ENCODE measurements at places on chromosomes 13 and 19. TPM values are rescaled to one million over a fixed set of nuclear protein-coding genes. Genes with fewer than 3 reads are reported as not detected.

The STOML3 gene
- not detected for total RNA-seq

The SLC10A2 gene
- not detected for total RNA-seq

GRCh38 chr13:101065329-101065728, 351.0 kb downstream of the NALCN start:
- H3K4me1 ChIP-seq: no peaks in the 10 kb centered on the region
- no peak for DNase-seq

The PRRG2 gene
- total RNA-seq: 0.55 TPM

- no peak for DNase-seq
- H3K27me3 ChIP-seq: peaks cover 5% of the 10 kb centered on the region
- H3K4me3 ChIP-seq: peak overlapping the region; percentile 70
These were observed 1.6 kb downstream of the DACT3 start for GRCh38 chr19:46659151-46660007.

DNA sequence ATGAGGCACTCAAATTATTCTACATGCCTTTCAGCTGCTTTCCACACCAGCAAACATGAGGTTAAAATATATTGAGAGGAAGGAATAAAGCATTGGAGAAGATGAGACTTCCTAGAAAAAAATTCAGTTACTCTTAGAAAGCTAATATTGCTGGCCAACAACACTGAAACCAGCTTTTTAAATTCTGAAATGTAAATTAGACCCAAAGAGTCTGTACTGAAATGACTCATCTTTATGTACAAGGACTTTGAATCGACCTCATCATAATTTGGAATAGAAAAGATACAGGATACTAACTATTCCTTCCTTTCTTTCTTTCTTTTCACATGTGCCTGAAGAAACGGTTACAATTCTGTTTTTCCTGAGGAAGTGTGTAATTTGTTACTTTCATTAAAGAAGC, 6.5 kb upstream of the HSPH1 start:
- DNase-seq: no peak
- H3K4me1 ChIP-seq: peaks cover 10% of the 10 kb centered on the region
- no peak overlapping the region for H3K4me3 ChIP-seq
- no peaks in the 10 kb centered on the region for H3K36me3 ChIP-seq
- no peaks in the 10 kb centered on the region for H3K27me3 ChIP-seq
- no peak overlapping the region for H3K27ac ChIP-seq

- DNase-seq: no peak
- H3K4me3 ChIP-seq: no peak overlapping the region
- H3K4me1 ChIP-seq: no peaks in the 10 kb centered on the region
- no peaks in the 10 kb centered on the region for H3K36me3 ChIP-seq
- no peak overlapping the region for H3K27ac ChIP-seq
- no peaks in the 10 kb centered on the region for H3K27me3 ChIP-seq
These were observed 121.7 kb downstream of the B3GLCT start for GRCh38 chr13:31321457-31321856.

DNA sequence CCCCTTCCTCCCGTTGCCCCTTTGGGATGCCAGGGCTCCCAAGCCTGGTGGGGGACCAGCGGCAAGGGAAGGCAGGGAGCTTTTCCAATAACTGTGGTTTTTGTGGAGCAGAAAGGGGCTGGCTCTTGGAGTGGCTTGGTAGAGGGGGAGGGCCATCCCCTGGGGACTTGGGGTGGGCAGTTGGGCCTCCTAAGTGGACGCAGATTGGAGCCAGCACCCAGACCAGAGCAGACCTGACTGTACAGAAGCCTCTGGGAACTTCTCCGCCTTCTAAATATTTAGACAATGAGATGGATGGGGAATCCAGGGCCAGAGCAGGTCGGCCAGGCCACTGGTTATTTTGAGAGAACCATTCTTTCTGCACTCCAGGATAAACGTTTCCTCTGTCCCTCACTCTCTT, 4.2 kb downstream of the PTGIR start:
- H3K27ac ChIP-seq: peak overlapping the region; percentile 21
- H3K4me3 ChIP-seq: peak overlapping the region; percentile 36
- peaks cover 21% of the 10 kb centered on the region for H3K4me1 ChIP-seq
- H3K27me3 ChIP-seq: no peaks in the 10 kb centered on the region
- H3K36me3 ChIP-seq: no peaks in the 10 kb centered on the region
- peak; percentile 42 for DNase-seq

- no peaks in the 10 kb centered on the region for H3K36me3 ChIP-seq
- no peaks in the 10 kb centered on the region for H3K27me3 ChIP-seq
- no peaks in the 10 kb centered on the region for H3K4me1 ChIP-seq
- DNase-seq: peak; percentile 69
These were observed 198.4 kb downstream of the NDFIP2 start for GRCh38 chr13:79679334-79679733.

All from psoas muscle (tissue), 8 donors.